Fibroblast of upper back skin (primary cell): ENCODE measurements at places on chromosomes 3 and 15.
A peak's percentile ranks its signal among the peaks of the same experiment; 100 is the strongest.

GRCh38 chr3:65829228-65829627 lies 209.5 kb downstream of the MAGI1 start:
- DNase-seq = no peak

GRCh38 chr15:47822048-47822447 lies 104.7 kb downstream of the SEMA6D start:
- DNase-seq = no peak

DNA sequence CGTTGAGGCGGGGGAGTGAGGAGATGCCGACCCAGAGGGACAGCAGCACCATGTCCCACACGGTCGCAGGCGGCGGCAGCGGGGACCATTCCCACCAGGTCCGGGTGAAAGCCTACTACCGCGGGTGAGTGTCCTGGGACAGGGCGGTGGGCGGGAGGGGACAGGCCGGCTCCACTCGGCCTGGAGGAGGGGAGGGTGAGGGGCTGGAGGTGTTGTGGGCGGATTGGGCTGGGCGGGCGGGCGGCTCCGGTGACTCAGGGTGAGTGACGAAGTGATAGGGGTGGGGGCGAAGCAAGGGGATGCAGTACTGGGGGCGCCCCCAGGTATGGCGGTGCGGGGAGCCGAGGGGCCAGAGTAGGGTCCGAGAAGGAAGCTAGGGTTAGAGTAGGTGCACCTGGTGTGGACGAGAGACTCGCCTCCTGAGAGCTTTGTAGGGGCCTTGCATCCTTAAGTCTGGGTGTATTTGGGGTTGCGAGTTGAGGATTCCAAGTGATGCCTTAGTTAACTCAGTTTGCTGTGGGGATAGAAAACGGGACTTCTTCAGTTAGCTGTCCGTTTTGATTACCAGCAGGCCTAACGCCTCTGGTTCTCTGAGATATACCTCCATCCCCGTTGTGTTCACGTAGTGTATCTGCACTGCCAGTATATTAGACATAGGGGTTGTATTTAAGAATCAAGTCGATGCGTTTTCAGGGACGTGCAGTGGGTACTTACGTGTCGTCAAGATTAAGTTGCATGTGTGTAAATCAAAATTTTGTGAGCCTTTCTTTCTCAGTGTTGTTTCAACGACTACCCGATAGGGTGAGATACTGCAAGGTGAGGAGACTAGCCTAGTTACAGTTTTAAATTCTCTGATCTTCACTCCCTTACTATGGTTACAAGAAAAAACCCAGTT lies 670 bp downstream of the PRKCI start:
- DNase-seq = peak; percentile 13

GRCh38 chr3:53046171-53047170 lies 598 bp upstream of the SFMBT1 start:
- DNase-seq = peak; percentile 8

GRCh38 chr3:66140743-66141372 lies 79.9 kb upstream of the SLC25A26 start:
- DNase-seq = no peak

DNA sequence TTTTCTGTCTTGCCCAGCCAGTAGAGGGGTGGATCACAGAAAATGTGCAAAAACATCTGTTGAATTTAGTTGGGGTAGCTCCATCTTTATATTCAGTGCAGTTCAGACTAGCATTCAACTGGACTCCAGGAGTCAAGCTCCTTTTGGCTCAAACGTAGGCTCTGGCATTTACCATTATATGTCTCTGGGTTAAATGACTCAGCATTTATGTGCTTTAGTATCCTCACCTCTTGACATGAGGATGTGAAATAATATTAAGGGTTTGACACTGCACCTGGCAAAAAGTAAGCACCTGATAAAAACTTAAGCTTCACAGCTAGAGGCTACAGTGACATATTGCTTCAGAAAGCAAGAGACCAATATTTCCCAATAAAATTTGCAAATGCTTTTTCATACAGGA lies 14.8 kb downstream of the PRC1 start:
- DNase-seq = no peak

DNA sequence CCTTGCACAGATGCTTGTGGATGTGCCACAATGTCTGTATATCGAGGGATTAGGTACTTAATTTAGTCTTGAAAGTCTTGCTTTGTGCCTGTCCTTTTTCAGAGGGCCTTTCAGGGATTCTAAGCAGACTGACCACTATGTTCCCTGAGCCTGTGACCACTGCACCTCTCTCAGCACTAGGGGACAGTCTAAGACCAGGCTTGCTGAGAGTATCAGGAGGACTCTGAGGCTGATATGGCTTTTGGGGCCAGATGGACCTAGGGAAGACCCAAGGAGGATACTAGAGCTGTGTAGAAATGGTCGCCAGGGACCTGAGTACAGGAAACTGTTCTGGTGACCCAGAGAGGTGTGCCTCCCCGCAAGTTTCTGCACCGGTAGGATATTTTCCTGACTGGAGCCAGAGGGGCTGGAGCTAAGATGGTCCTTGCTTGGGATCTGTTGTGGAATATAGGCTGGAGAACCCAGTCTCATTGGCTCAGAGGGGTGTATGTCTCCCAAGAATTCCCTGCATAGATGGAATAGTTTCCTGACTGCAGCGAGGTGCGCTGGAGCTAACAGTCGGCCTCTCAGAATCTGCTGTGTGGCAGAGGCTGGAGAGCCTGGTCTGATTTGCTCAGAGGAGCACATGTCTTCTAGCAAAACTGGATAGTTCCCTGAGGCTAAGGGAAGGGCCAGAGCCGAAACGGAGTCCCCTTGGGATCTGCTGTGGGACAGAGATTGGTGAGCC lies 213.2 kb upstream of the DCBLD2 start:
- peak; percentile 62 for DNase-seq

GRCh38 chr15:75030424-75030823 lies 7.0 kb downstream of the PPCDC start:
- DNase-seq = no peak
